ENCODE measurements at places on chromosomes 5 and 9. TPM values are rescaled to one million over a fixed set of nuclear protein-coding genes. Genes with fewer than 3 reads are reported as not detected.

- DNase-seq = no peak
Observed at GRCh38 chr5:79086116-79086515, 16.5 kb downstream of the BHMT2 start.

DNA sequence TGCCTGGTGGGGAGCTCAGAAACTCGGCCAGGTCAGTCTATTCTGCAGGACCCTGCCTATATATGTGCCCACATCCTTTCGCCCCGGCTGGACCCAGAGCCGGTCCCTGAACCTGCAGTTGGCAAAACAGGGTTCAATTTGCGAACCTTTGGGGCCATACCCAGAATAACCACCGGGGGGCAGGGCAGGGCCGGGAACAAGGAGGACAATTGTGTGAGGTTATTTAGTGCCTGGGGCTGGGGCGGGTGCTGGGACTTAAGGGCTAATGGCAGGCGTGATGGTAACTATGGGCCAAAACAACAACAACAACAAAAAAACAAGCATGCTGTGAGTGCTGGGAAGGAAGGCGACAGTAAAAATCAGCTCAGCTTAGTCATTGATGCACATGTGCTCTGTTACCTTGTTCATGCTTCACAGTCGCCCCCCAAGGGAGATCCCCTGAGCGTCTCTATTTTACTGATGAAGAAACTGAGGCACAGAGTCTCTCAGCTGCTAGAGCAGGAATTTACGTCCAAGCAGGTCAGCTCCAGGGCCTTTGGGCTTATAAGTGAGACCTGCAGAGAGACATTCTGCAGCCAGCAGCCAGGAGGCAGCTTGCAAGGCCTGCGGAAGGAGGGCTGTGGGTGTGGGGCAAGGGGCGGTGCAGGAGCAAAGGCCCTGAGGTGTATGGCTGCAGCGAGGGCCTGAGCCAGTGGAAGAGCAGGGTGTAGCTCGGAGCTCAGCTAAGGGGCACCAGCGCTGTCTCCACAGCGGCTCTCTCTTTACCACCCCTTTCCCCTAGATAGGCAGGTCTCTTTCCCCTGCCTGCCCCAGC is 106.0 kb downstream of the PHF2 start:
- peak; percentile 76 for DNase-seq

C9orf40 gene
- 17.6 TPM for total RNA-seq

EIF4EBP3 gene
- total RNA-seq = 15.7 TPM

DNA sequence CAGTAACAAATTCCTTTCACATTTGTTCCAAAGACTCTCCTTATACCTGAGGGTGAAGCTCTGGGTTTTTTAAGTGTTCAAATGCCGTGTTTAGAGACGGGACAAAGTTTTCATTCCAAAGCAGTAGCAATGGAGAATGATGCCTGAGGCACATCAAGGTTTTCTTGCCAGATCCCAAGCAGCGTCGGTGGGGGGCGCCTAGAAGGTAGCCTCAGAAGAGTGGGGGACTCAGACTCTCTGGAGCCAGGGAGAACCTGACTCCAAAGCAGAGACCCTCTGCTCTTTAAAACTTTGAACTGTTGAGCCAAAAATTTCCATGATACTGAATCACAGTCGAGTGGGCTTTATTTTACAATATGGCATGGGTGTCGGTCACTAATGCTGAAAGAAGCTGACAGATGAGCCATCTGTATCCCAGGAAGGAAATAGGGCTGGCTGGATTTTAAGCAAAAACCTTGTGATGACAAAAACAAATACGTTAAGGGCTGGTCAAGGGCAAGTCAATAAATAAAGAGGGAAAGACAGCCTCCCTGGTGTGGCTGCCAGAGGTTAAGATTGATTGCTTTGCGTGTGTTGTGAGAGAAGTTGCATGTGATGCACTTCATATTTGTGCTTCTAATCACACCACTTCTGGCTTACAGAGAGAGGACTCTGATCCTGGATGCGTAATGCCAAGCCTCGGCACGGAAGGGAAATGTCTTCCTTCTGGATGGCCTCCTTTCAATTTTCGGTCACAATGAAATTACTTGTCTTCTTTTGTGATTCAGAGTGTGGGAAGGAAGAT is 161.1 kb upstream of the EFNA5 start:
- no peak for DNase-seq

SMIM33 gene
- total RNA-seq = 1.5 TPM

C9orf50 gene
- total RNA-seq = not detected

All from activated CD4-positive, alpha-beta memory T cell treated with anti-CD3 and anti-CD28 coated beads for 36 hours (primary cell).